ENCODE measurements at places on chromosomes 13 and 19.
A peak's percentile ranks its signal among the peaks of the same experiment; 100 is the strongest.

GRCh38 chr13:25899952-25900351 lies 151.9 kb downstream of the SHISA2 start:
- DNase-seq = no peak

GRCh38 chr13:109348519-109349258 lies 437.7 kb downstream of the IRS2 start:
- DNase-seq = no peak

DNA sequence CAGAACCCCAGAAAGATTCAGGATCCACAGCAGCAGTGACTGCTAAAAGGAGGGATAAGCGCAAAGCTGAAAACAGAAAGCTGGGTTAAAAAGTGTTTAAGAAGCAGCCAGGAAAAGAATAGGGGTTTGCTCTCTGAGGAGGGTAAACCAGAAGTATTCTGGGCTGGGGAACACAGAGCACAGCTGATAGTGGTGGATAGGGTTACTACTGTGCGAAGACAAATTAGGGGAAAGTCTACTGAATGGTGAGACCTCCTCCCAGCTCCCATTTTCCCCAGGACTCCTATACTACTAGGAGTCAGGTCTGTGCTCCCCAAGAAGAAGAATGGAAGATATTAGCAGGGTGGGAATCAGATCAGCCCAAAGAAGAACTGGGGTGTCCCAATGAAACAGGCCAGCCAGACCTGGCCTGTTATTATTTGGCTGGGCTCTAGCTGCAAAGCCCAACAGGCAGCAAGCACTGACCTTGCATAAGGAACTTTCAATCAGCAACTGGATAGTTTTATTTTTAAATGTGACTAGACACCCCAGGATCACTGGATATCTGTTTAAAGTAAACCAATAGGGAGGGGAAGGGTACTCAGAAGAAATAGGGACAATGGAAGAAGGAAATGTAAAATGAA lies 43.5 kb upstream of the SERTM1 start:
- no peak for DNase-seq

- DNase-seq = no peak
These were observed 67.8 kb downstream of the RASA3 start for GRCh38 chr13:114064450-114065140.

- no peak for DNase-seq
These were observed 12.8 kb downstream of the SMAD9 start for GRCh38 chr13:36907266-36907665.

- DNase-seq = no peak
These were observed 25.6 kb upstream of the ESD start for GRCh38 chr13:46822551-46822950.

- no peak for DNase-seq
These were observed 117.3 kb downstream of the SOX1 start for GRCh38 chr13:112184261-112184660.

DNA sequence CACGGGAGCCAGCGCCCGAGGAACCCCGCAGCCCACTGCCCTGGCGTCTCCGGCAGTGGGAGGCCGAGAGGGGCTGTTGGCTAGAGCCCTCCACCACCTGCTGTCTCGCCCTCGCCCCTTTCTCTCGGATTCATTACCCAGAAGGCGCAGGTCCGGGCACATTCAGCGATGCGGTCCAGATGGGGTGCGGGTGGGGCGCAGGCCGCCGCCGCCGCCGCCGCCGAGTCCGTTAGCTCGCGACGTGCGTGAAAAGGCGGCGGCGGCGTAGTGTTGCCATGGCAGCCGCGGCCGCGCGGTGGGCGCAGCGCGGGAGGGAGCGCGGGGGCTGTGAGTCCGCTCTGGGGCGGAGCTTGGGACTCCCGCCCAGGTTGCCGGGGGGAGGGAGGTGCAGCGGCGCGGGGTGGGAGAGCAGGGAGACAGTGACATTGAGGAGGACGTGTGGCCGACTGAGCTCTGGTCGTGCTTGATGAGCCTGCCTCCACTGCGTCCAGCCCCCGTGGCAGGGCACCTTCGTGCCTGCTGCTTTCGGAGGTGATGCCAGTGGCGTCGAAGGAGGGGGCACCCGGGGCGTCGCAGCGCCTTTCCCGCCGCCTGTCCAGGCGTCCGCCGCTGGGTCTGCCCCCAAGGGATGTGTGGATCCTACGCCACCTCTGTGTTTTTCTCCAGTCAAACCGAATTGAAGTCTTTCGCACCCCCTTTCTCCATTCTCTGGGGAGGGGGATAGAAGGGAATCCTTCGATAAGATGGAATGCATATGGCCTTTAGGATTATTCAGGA lies at the start of gene KATNAL1:
Gene KATNAL1 (minus strand): TSS at position 358 of the 777 bp plus-strand sequence. CDS start 23,774 bp downstream, outside the sequence.
- DNase-seq = peak; percentile 87

DNA sequence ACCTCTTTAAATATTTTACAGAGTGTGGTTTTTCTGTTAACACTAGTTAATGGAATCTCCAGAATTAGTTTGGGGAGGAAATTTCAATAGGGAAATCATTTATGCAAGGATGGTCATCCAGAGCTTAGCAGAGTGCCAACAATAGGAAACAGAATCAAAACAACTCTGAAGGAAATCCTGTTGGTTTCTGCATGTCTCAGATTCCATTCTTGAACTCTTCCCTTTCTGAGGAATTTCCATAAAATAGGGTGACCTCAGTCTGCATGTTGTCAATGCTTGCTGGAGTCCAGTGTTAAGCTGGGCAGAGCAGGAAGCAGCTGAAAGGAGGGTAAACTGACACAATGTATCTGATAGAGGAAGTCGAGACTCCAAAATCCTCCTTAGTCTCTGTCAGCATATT lies 16.9 kb downstream of the CBY2 start:
- DNase-seq = no peak

- DNase-seq = no peak
These were observed 25.8 kb upstream of the CYP2S1 start for GRCh38 chr19:41166944-41167804.

- no peak for DNase-seq
These were observed 21.1 kb upstream of the FBXO27 start for GRCh38 chr19:39053276-39054090.

DNA sequence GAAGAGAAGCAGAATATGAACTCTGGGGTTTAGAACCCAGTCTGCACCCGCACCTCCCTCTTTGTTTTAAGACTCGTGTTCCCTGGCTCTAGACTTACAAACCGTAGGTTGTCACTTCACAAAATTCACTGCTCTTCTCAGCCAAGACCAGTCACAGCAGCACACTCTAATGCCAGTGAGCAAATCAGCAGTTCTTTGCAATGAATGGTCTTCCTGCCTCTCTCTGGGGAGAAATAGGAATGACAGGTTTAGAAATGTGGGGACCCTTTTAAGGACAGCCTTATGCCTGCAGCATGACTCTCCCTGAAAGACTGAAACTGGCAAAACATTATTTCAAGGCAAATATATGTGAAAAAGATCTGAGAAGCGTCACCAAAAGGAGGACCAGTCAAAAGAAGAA lies 156.9 kb downstream of the KCTD15 start:
- DNase-seq = no peak

DNA sequence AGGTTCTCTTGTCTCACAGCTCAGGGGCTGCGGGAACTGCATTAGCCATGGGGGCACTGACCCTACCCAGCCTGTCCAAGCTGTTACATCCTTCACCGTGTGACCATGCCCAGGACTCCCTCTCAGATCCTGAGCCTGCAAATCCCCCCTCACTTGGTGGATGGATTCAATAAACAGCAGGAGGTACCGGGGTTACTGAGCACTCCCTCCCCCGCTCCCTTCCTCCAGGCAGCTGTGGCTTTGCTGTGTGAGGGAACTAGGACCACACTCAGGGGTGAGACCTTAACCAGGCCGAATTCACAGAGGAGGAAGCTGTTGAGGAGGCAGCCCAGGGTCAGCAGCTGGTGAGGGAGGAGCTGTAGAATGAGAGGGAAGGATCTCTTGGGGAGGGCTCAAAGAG lies 27.0 kb upstream of the CEACAM1 start:
- no peak for DNase-seq

DNA sequence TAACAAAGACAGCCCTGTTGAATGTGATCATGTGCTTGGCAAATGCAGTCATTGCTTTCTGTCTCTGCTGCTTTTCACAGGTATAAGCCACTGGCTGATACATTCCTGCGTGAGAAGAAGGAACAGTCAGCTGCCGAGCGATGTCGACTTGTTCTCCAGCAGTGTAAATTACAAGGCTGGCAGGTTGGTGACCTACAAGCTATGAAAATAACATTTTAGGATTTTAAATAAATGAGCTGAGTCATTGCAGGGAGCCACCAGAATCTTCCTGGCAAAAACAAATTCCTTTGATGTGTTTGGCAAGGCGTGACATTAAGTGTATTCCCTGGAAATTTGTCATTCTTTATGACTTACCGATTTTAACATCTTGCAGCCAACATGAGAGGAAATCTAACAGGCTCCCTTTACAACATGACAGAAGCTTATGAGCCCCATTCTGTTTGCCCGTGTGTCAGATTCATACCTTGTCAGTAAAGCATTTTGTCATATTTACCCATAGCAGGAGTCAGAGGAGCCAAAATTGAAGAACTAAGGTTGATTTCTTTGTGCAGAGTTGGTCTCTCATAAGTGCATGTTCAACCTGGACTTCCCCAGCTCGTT lies 471.4 kb downstream of the MYO16 start:
- no peak for DNase-seq

GRCh38 chr13:110816500-110816899 lies 98.4 kb downstream of the ANKRD10 start:
- no peak for DNase-seq

- peak; percentile 47 for DNase-seq
These were observed 95.2 kb upstream of the CLDN10 start for GRCh38 chr13:95457294-95457693.

GRCh38 chr19:45350477-45351058 lies 10.0 kb downstream of the KLC3 start:
- no peak for DNase-seq

GRCh38 chr19:19866611-19867248 lies 1.0 kb downstream of the ZNF253 start:
- peak; percentile 56 for DNase-seq

DNA sequence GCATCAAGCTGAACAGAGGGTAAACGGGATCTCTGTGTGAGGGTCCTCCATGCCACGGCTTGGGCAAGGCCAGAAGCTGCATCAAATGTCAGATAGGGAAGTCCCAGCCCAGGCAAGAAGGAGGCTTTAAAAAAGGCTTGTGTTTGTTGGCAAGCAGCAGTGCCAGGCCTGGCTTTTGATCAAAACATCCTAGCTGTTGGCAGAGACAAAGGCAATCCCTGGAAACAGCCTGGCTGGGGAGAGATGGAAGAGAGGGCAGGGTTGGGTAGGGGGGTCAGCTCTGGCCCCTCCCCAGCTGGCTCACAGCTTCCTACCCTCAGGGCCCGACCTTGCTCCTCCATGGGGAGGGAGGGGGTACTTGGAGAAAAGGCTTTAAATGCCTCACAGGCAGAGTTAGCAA lies 61.8 kb upstream of the KCTD15 start:
- DNase-seq = no peak

DNA sequence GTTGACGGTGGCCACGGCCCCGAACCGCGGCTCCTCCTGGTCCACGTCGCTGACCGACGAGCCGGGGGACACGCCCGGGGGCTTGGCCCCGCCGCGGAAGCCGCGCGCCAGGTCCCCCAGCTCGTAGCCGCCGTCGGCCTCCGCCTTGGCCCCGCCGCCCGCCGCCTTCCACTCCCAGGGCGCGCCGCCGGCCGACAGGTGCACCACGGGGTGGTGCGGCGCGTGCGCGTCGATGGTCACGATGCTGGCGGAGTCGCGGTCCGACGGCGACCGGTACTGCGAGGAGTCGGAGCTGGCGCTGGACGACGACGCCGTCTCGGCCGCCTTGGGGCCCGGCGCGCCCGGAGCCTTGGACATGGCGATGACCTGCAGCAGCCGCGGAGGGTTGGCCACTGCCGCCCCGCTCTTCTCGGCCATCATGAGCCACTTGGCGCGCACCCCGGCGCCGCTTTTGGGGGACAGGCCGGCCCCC lies 9.0 kb downstream of the PLPPR3 start:
- no peak for DNase-seq

GRCh38 chr13:60170414-60170813 lies 6.7 kb upstream of the DIAPH3 start:
- no peak for DNase-seq

DNA sequence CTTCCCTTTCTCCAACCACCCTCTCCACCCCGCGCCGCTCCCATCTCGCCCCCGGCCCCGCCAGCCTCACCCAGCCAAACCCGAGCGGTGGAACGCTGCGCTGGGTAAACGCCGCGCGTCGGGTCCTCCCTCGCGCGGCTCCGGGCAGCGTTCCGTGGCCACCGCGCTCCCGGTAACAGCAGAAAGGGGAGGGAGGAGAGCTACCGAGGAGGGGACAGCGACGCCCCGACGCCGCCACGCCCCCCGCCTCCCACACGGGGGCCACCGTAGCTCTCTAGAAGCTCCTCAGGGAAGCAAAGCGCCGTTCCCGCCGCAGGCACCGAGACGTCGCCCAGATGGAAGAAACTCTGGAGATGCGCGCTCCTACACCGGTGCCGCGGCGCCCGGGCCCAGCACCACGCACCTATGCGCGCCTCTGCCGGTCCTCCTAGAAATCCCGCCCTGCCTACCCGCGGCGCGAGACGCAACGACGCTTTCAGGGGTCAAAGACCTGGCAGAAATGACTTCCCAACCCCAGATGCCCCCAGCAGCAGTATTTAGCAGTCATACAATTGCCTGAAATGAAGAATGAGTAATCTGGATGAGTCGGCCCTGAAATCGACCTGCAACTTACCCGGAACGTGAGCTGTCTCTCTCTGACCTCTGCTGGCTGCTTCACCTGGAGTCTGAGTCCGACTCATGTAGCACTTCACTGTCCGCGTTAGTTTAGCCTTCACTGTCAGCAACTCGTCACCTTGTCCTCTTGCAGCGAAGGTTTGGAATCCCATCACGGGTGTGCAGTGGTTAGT lies at the start of gene RUBCNL:
Gene RUBCNL (minus strand): TSS at position 189 of the 788 bp plus-strand sequence. CDS start 14,777 bp downstream, outside the sequence.
- DNase-seq = peak; percentile 84

DNA sequence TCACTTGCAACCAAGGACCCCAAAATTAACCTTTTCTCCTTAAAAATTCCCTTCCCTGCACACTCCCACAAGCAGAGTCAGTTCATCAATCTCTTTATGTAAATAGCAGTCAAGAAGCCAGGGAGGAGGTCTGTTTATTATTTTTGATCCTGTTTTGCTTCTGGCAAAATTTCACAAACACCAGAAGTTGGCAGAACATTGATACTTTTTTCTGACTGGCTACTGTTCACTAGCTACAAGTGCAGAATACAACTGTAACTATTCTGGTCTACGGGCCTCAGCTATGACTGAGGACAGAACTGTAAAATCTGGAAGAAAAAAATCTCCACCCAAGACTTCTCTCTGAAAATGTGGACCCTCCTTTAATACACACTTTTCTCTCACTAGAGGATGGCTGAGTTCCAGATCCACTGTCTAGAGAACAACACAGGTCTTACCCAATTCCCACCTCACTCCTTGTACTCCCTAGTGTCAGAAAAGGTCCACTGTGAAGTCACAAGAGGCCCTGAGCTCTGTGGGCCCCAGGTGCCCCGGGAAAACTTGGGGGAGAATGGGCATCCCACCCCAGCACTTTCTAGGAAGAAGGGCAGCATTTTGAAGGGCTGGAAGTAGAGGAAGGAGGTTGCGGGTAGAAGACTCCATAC lies 14.5 kb downstream of the STARD13 start:
- DNase-seq = no peak

GRCh38 chr19:38425810-38426466 lies at the start of gene RASGRP4:
TSS of gene RASGRP4 (minus strand) at chr19:38426219. CDS start at chr19:38426091, 128 bp downstream.
- peak; percentile 50 for DNase-seq

DNA sequence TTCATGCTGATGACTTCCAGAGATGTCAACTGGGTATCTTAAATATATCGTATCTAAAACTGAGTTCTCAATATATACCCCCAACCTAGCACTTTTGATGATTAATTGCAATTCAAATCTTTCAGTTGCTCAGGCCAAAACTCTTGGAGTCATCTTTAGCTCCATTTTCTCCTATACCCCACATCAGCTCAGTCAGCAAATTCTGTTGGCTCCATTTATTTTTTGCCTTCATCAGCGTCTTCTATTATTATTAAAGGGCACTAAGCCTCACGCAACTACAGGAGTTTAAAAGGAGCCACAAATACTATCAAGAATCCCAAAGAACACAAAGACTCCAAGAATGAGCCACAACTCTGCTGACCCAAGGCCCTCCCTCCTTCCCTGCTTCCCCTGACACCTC lies 134.9 kb downstream of the KCTD12 start:
- DNase-seq = no peak

Data from GM06990 (cell line).